Stimulated activated CD4-positive, alpha-beta T cell treated with anti-CD3 and anti-CD28 coated beads, Interleukin-2, amount 100 ng/mL, for 24 hours (primary cell): ENCODE measurements at places on chromosomes 12 and 14.
A peak's percentile ranks its signal among the peaks of the same experiment; 100 is the strongest.

DNA sequence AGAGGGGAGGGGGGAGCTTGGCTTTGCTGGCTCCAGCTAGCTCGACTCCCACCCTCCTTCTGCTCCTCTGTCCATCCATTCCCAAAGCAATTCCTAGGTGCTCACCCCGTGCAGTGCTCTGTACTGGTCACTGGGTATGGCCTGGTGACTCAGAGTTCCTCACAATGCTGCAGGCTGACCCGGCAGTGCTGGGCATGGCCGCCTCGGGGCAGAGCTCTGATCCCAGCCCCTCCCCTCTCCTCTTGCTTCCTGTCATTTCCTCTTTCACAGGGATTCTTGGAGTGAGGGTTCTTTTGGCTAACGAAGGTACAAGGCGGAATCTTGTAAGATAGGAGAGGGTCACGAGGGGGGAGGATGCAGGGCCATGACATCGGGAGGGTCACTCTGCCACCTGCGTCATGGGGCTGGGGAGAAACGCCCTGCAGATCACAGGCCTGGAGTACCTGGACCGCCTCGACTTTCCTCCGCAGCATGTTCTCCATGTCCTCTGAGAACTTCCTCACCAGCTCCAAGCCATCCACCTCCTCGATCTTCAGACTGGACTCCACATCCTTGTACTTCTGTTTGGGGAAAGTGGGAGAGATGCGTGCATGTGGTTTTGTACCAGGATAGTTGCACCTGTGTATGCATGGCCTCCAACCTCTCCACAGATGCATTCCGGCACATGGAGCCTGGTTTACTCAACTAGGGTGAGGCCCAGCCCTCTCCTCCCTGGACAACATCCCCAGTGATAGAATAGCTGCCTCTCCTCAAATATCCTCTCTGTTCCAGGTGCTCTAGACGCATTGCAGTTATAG lies 5.7 kb downstream of the CACNA2D4 start:
- no peak for DNase-seq

GRCh38 chr12:56188131-56188777 lies 1.0 kb downstream of the SMARCC2 start:
- no peak for DNase-seq

DNA sequence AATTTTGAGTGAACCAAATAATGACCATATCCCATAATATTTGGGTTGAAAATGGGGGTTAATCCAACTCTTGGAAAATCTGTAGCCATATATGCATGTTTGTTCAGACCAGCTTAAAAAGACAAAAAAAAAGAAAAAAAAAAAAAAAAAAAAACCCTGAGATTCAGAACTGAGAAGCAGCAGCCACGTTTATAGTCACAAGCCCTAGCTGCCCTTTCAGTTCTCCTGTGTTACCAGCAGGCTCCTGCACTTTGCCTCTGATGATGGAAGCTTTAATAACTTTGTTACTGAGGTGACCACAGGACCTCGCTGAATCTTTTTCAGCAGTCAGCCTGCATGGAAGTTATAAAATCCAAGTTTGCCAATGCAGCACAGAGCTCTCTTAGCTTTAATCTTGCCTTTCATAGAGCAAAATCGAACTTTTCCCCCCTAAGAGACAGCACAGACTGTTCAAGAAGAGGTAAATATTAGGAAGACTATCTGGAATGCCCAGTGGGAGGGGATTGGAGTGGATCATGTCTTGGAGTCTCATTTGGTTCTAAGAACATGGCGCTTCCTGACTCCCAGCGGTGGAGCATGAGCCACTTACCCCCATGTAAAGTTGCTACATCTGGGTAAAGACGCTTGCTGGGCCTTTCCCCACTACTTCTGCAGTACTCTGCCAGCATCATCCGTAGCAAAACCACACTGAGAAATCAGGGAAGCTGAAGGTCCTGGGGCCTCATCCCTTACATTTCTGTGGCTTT lies 20.6 kb downstream of the GNG2 start:
- DNase-seq: no peak

DNA sequence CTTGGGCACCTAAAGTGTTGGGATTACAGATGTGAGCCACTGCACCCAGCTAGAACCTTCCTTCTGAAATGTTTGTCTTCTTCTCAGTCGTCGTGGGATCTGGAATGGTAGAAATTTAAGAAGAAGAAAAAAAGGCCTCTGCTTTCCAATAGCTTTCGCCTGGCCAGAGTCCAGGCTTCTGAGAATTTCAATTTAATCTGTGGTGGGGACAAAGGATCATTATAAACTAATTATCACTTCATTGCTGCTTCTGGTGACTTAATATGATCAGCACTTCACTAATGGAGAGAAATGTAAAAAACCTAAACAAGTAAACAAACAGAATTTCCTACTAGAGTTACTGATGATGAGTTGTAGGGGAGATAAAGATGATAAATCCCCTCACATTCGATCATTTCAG lies 51.3 kb downstream of the CFAP251 start:
- no peak for DNase-seq

- peak; percentile 79 for DNase-seq
Measured at GRCh38 chr12:9634177-9634803, 26.6 kb upstream of the KLRB1 start.

GRCh38 chr12:59929110-59929509 lies 333.3 kb downstream of the SLC16A7 start:
- DNase-seq: no peak

- no peak for DNase-seq
Measured at GRCh38 chr12:42716491-42716891, 126.9 kb upstream of the PRICKLE1 start.

GRCh38 chr14:65098586-65098985 lies 3.7 kb downstream of the MAX start:
- DNase-seq: no peak

- peak; percentile 11 for DNase-seq
Measured at GRCh38 chr12:57716305-57716704, 22.2 kb downstream of the AGAP2 start.

- DNase-seq: no peak
Measured at GRCh38 chr12:57887631-57888408, 41.3 kb upstream of the CTDSP2 start.

- no peak for DNase-seq
Measured at GRCh38 chr12:4164188-4164558, 109.4 kb upstream of the CCND2 start.

DNA sequence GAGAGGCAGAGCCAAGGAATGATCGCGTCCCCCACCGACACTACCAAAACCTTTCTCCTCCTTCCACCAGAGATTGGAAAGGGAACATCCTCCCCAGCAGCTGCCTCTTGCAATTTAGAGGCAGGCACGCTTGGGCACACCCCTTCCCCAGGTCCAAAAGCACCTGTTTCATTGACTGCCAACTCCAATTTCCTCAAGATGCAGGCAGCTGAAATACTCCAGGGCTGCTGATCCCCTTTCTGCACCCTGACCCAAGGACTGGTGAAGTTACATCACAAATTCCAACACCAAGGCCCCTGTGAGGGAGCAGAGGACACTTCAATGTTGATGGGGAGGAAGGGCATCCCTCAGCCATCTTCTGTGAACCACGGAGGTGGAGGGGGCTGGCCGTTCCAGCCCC lies 33.8 kb downstream of the BCL11B start:
- no peak for DNase-seq

DNA sequence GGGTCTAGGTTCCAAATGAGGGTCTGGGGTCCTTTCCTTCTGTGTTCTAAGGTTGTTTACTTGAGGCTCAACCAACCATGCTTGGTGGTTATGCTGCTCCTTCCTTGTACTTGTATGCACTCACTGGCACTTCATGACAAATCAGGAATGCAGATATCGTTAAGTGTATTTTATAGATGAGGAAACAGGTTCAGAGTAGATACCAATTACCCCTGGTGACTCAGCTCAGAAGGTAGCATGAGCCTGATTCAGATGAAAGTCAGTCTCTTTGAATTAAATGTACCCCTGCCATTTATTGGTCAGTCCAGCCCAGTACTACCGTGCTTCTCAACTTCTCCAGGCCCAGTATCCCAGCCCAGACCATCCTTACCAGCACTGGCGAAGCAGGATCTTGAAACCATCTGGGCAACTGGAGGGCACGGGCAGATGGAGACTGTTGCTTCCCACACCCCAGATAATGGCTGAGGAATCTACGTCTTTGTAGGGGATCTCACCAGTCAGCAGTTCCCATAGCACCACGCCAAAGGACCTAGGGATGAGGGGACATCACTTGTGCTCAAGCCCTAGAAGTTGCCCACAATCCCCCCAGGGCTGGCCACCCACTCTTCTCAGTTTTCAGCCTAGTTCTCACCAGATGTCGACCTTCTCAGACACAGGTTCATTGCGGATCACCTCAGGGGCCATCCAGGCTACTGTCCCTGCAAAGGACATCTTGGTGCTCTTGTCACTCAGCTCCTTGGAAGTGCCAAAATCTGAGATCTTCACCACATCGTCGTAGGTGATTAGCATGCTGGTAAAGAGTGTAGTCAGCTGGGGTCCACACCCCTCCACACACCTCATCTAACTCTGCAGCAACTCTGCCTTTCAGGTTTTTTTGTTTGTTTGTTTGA lies 14.3 kb downstream of the MAP3K12 start:
- DNase-seq: no peak

DNA sequence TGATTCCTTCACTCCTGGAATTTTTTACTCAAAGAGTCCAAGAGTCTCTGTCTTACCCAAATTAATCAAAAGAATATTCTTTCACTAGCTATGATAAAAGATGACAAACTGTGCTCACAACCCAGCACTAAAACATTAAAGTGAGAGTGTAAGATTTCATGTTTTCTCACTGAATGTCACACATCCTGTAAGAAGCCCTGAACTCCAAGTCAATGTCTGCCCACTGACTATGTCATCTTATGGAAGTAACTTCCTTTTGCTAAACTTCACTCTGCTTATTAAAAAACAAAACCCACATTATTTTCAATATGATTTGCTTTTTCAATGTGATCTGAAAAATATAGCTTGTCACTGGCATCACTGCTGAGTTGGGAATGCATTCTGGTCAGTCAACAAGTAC lies 15.6 kb downstream of the SPRING1 start:
- no peak for DNase-seq

DNA sequence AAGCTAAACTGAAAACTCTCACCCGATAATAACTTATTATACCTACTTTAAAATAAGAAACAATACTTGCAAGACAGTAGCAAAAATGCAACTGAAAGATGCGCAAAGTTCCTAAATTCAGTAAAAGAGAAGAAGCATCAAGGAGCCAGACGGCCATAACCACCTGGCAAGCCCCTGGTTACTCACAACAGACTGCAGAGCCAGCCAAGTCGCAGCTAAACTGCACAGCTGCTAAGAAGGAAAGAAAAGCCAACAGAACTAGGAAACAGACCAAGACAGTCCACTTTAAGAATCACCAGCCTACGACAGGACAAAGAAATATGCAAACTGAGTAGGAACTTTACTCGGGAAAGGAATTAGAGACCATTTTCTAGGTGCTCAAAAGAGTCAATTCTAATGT lies 127.9 kb downstream of the TMTC1 start:
- no peak for DNase-seq

- DNase-seq: no peak
Measured at GRCh38 chr14:101561145-101561896, at the start of gene DIO3. Gene DIO3 (plus strand): TSS chr14:101561495.

DNA sequence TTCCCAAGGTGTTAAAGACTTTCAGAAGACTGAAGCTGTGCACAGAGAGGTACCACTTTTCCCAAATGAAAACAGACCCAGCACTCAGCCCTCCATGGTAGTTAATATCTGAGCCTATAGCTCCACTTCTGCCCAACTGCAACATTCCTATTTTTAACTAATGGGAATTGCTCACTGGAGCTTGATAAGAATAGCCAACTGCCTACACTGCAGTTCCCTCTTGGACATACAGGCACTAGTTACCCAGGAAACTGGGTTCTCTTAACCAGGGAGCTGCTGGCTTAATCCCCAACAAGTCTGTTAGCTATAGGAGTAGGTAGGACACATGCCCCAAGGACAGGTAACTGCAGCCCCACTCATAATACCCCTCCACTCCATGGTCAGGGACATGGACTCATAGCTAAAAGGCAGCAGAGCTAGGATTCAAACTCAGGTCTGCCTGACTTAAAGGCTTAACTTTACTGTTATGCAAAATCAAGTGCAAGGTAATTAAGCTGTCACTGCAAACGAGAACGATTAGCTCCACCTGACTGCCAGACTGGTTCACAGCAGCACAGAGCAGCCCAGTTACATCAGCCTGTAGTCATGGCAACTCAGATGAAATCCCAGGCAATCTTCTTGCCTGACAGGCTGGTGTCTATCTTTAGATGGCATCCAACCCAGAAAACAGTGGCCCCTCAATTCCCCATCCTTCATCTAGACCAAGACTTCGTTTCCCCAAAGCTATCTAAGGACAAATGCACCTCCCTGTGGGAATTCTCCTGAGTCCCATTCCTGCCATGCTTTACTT lies 77.1 kb upstream of the ACTN1 start:
- DNase-seq: no peak

GRCh38 chr14:80385336-80385735 lies 174.0 kb upstream of the DIO2 start:
- DNase-seq: no peak

- peak; percentile 74 for DNase-seq
Measured at GRCh38 chr14:74712499-74713394, at the start of the genes AREL1 and FCF1. Gene AREL1 (minus strand): TSS chr14:74713080. CDS start chr14:74685615, 27,465 bp downstream. Gene FCF1 (plus strand): TSS chr14:74713144. CDS start chr14:74713198, 54 bp downstream.

DNA sequence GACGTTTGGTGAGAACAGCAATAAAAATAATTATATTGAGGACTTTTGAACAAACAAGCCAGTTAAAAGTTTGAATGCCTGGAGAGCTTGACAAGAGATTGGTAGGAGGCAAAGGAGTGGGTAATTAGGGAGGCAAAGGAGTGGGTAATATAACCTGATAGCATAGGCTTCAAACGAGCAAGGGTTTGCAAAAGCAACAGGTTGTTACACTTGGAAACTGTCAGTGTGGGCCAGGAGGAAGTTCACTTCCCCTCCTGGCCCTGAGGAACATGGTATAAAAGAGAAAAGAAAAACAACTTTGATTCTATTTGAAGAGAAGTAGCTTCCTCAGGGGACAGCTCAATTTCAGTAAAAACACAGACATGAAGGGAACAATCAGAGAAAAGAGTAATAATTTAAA lies 121.7 kb downstream of the CCER1 start:
- DNase-seq: no peak

DNA sequence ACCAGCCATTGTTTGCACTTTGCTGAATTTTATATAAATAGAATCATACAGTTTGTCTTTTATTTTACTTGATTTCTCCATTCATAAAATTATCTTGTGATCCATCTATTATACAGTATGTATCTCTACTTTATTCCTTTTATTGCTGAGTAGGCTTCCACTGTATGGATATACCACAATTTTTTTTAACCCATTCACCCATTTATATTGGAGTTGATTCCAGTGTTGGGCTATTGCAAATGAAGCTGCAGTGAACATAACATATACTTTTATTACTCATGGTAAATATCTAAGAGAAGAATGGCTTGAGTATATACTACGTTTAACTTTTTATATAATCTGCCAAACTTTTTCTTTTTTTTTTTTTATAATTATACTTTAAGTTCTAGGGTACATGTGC lies 463.6 kb downstream of the ETNK1 start:
- DNase-seq: no peak

GRCh38 chr12:81245458-81245857 lies 167.6 kb downstream of the ACSS3 start:
- DNase-seq: no peak

DNA sequence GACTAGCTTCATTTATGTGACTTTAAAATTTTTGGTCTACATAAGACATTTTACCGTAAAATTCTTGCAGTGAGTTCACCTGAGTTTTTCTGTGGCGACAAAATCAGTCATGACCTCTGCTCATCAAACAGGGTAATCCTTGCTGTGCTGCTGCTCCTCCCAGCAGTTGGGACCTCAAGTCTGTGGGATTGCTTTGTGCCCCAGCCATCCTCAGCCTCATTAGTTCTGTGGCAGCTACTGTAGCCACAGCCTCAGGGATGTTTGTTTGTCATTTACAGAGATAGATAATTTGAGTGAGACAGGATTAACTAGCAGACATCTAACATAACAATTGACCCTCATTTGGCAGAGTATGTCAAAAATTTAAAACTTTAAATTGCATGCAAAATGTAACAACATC lies 357.0 kb downstream of the PCNX1 start:
- no peak for DNase-seq
